GOT3 (cell line): ENCODE measurements at places on chromosomes 3 and 15.

- no peak for DNase-seq
These were observed 12.3 kb downstream of the NUDT16 start for GRCh38 chr3:131393868-131394267.

GRCh38 chr3:30826531-30826942, 67.9 kb downstream of the GADL1 start:
- DNase-seq = no peak

- DNase-seq = no peak
These were observed 874 bp downstream of the INO80 start for GRCh38 chr15:41115161-41115651.

DNA sequence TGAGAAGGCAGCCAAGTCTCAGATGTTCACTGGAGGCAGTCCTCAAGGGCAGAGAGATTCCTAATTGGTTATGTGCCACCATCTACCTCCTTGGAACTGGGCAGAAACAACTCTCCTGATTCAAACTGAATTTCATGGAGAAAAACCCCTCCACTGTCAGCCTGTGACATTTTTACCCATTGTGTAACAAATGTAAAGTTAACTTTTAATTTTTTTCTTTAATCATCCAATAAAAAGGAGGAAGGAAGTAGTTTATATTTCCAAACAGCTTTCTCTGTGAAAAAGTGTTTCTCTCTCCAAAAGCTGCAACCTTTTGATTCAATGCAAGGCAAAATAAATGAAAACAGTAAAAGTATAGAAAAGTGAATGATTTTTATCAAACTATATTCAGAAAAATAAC, 510 bp upstream of the COLQ start:
- no peak for DNase-seq

DNA sequence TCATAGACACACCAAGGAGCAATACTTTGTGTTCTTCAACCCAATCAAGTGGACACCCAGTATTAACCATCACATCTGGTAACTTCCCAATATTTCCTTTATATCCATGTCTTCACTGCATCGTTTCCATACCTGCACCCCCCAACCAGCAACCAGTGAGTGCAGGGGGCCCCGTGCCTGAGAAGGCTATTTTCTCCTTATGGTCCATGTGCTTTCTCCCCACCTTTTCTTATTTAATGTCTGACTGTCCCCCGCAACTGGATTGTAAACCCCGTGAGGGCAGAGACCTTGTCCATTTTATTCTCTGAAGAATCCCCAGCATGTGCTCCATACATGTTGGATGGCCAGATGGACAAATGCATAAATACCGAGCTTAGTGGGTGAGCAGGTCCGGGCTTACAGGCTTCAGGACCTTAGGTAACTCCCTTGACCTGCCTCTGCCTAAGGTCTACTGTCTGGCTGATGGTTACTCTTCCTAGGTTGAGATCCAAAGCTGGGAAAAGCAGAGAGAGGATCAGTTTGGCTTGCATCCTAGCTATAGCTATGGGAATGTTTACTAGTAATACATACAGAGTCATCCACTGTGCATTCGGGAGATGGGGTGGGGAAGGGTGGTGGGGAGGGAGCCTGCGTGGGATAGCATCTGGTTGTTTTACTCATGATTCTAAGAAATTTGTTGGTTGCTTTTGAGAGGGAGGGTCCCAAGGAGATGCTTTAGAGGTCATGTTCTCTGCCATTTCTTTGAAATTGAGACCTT, 41.5 kb downstream of the PXYLP1 start:
- no peak for DNase-seq

GRCh38 chr3:4507024-4507596, 14.0 kb downstream of the ITPR1 start:
- no peak for DNase-seq

DNA sequence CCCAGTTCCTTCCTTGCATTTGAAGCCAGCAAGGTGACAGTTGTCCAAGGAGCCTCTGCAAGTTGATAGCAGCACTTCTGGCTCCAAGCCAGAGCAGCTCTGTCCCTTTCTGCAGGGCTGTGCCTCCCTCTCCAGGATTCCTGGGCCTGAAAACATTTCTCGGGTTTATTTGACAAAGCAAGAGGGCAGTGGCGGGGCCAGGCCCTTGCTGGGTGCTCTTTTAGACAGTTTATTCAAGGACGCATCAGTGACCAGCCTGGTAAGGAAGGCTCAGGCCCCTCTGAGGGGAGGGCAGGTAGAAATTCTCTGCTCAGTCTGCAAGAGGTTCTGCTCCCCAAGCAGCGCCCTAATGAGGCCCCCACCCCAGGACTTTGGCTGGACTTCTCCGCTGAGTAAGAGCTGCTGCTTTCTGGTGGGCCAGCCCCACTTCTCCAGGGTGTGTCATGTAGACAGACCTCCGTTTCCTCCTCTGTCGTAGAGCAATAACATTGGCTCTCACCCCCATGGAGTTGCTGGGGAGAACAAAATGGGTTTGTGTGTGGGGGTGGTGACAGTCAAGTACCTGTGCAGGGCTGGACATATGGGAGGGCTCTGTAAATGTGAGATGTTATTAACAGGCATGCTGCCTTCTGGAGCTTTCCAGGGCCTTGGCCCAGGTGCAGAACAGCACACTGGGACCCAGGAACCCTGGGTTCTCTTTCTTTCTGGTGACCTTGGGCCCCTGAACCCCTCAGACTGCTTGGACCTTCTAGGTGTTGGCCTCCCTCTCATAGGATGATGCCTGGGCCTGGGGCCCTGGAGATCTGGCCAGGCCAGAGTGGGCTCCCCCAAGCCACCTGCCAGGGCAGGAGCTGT, 146.2 kb upstream of the TLE3 start:
- DNase-seq = no peak

DNA sequence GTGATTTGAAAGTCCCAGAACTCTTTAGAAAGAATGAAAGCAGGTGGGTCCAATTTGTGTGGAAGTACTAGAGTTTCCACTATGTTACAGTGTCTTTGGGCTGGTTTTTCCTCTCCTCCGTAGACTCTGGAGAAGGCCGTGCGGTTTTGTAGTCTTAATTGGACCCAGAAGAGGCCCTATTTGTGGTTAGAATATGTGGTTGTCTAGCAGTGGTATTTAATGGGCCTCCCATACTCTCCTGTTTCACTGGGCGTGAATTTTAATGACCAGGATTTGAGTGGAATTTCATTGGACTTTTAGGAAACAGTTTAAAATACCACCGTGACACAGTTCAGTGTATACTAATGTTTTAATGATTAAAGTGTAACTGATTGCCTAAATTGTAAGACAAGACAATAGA, 182.3 kb downstream of the BBX start:
- DNase-seq = no peak

GRCh38 chr15:82730022-82730530, 20.4 kb upstream of the AP3B2 start:
- no peak for DNase-seq

DNA sequence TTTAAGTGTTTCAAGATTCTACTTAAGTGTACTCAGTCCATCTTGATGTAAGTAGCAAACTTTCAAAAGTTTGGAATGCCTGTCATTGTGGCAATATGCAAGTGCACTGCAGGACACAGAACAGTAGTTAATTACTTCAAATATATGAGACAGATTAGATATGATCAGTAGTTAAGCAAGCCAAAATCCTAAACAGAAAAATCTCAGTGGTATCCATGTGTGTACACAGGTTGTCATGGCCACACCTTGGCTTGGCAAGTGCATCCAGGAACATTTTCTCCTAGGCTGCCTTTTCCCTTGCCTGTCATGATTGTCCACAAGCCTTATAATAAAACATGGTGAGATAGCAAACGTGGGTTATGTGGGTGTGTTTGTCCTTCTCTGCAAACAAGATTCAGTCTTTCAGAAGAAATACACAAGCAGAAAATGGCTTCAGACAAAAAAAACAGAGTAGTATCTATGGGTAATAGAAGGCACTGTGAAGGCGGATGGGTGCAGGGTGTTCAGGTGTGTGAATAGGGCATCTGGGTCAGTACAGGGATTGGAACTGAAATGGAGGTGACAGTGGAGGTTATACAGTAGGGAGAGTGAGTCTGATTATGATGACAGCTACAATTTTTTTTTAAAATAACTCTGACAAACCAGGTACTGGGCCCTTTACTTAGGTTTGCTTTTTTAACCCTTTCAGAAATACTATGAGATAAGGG, 229.0 kb upstream of the LRIG1 start:
- DNase-seq = no peak

DNA sequence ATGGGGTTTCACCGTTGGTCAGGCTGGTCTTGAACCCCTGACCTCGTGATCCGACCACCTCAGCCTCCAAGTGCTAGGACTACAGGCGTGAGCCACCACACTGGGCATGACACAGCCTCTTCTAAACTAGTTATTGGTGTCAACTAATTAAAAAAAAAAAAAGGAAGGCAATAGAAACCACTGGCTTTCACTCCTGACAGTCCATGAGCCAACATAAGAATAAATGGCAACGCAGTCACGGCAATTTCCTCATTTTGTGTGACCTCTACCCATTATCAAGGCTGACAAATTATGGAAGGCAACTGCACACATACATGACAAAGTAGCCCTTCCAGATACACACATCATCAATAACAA, 5.9 kb downstream of the ARHGEF3 start:
- DNase-seq = no peak

DNA sequence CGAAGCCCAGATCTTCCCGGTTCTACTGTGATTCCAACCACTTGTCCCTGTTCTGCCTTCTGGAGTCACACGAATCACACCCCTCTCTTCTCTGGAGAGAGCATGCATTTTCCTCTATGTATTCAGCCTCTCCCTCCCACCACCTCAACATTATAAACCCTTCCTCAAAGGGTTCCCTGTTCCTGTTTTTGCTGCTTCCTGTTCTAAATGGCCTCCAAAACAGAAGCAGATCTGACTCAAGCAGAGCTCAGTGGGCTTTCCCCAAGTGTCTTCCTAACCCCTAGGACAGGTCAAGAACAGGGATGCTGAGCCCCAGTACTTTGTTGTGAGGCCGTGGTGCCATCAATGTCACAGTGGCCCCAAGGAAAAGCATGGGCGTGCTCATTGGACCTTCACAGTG, 75.7 kb upstream of the ARNT2 start:
- no peak for DNase-seq

GRCh38 chr15:48352474-48353072, 21.3 kb downstream of the DUT start:
- DNase-seq = no peak

- DNase-seq = no peak
These were observed 113.5 kb upstream of the ALCAM start for GRCh38 chr3:105253225-105253624.

- no peak for DNase-seq
These were observed 27.7 kb upstream of the SLC4A7 start for GRCh38 chr3:27511724-27512422.

DNA sequence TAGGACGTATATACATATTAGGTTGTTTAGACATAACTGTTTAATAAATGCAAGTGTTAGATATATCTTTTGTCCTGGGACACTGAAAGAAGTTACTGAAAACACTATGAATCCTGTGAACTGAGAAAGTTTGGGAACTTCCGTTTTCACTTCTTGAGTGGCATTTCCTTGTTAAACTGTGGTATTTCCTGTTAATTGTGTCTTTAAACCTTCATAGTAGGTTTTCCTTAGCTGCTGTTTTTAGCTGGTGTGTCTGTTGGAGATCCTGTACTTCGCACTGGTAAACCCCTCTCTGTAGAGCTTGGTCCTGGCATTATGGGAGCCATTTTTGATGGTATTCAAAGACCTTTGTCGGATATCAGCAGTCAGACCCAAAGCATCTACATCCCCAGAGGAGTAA, 37.1 kb downstream of the ATP6V1A start:
- DNase-seq = no peak

DNA sequence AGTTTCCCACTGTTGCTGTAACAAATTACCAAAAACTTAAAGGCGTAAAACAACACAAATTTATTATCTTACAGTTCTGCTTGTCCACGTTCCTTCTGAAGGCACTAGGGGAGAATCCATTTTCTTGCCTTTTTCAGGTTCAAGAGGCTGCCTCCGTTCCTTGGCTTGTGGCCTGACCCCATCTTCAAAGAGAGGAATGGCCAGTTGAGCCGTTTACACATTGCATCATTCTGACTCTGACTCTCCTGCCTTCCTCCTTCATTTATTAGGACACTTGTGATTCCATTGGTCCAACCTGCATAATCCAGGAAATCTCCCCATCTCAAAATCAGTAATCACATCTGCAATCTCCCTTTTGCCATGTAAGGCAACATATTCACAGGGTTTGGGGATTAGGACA, 122.7 kb upstream of the BHLHE40 start:
- no peak for DNase-seq

- no peak for DNase-seq
These were observed 1.4 kb downstream of the ISLR start for GRCh38 chr15:74174958-74175253.
